ENCODE measurements at places on chromosomes 3 and 15.
A peak's percentile ranks its signal among the peaks of the same experiment; 100 is the strongest.

GRCh38 chr15:33888176-33888575, 80.1 kb upstream of the CHRM5 start:
- no peak for DNase-seq

DNA sequence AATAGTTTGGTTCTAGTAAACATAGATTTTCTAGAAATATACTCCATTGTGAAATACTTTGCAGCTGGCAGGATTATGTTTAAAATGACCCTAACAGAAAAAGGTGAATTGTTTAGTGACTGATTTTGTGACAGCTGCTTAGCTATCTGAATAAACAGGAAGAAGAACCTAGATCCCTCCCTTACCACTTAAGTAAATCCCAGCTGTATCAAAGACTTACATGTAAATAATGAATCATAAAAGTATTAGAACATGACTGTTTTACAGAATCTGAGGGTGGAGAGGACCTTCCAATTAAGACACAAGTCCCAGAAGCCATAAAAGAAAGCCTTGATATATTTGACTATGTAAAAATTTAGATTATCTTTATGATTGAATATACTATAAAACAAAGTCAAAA, 15.9 kb downstream of the SLC49A4 start:
- no peak for DNase-seq

GRCh38 chr3:40009991-40010390, 200.6 kb downstream of the MYRIP start:
- DNase-seq: no peak

- no peak for DNase-seq
Measured at GRCh38 chr15:69760258-69760845, 307.7 kb downstream of the RPLP1 start.

DNA sequence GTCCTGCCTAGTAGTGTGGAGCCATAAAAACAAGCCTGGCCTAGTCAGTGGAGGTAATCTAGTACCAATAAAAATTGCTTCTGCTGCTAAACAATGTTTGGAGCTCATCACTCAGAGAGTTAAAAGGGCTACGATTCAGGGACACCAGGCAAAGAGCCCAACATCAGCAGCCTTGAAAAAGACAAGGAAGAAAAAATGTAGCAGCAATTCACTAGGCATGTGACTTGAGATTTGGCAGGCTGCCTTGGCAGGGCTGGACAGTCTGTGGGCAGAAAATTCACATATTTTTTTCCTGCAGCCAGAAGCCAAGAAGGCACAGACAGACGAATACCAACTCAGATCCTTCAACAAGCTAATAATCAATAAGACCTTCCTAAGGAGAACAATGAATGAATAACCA, 47.2 kb downstream of the IGSF11 start:
- DNase-seq: no peak

DNA sequence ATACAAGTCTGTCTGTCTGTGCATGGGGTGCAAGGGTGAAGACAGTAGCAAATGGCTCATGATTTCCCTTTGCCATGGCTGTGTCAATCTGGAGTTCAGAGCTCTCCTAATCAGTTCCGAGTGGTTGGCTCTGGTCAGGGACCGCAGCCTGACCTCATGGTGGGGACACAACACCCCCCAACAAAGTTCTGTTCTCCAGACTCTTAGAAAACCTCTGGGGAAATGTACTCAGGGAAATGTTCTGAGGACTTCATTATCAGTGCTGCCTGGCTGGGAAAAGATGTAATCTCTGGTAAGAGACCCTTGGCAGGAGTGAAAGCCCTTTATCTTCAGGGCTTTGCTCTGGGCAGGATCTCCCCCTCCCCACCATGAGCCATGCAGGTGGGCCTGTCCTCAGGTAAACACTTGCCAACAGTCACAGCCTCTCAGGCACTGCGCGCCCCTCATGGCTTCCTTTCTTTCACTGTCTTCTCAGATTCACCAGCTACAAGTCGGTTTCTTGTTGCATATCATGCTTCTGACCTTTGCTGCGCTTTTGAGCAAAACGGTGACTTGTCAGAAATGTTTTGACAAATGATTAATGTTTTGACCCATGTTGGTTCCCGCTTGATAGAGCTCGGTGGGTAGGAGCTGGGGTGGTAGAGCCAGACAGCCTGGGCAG, 95.5 kb downstream of the ST6GAL1 start:
- DNase-seq: no peak

DNA sequence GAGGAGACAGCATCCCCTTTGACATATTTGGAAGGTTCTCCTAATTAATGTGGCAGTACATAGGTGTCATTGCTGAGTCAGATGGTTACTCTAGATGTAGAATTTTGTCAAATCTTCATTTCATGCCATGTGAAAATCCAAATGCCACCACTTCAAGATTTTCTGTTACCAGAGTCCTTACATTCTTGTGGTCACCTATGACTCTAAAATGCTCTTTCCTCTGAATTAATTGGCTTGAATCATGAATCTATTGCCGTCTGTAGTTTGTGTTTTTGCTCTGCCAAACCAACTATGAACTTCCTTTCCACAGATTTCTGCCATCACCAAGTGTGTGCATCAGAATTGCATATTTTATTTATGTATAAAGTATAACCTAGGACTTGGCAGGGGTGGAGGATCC, 269.4 kb upstream of the ZPLD1 start:
- no peak for DNase-seq

DNA sequence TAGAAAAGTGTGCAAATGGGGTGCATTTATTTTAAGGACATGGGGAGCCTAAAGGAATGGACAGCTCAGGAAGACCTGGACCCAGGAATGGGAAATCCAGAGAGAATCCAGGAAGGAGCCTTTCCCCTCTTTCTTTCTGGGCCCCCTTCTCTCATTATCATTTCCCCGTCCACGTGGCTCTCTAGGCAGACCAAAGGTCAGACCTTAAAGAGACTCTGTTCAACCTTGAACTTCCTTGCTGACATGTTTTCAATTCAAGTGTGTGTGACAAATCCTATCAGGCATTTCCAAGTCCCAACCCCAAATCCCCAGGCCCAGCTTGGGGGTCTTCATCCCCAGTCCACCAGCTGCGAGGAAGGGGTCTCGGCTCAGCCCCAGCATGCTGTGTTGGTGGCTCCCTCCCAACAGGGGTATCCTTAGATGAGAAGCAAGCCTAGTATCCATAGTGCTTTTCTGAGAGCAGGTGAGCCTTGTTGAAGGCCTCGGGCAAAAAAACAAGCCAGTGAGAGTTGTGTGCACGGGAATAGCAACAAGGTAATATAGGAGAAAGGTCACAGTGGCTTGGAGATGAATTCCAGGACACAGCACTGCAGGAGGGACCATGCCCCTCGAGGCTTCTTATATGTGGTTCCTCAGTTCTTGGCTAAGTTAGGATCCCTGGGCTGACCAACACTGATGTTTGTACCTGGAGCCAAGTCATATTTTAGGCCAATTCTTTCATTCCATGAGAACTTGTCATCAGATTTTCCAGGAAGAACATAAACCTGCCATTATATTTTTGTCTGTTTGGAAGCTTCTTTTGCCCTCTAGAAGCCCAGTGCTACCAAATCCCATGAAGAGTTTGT, 130.0 kb downstream of the ASB7 start:
- no peak for DNase-seq

DNA sequence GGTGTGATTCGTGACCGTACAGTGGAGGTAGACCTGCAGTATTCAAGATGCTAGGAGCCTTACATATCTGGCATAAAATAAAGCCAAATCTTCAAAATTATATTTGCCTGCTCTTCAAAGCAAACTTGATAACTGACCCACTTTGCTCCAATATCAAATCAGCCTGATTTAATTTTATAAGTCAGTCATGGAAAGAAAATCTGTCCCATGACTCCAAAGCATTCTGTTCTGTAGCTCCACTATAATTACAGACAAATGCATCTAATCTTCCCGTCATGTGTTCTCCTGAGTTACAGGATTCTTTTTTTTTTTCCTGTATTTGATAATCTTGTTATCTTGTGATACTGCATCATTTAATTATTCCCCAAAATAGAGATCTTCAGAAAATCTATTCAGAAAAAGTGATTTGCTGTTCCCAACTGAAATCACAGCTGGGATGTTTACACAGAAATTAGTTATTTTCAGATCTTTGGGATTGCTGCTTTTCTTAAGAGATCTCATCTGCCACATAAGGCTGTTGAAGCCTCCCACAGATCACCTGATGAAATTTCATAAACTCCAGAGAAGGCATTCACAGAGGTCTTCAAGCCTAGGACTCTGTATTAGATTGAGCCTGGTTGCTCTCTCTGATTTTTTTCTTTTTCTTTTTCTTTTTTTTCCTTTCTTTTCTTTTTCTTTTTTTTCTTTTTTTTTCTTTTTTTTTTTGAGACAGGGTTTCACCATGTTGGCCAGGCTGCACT, 27.2 kb downstream of the TIMP4 start:
- DNase-seq: no peak

- no peak for DNase-seq
Measured at GRCh38 chr3:192038726-192039125, 577.8 kb downstream of the PYDC2 start.

DNA sequence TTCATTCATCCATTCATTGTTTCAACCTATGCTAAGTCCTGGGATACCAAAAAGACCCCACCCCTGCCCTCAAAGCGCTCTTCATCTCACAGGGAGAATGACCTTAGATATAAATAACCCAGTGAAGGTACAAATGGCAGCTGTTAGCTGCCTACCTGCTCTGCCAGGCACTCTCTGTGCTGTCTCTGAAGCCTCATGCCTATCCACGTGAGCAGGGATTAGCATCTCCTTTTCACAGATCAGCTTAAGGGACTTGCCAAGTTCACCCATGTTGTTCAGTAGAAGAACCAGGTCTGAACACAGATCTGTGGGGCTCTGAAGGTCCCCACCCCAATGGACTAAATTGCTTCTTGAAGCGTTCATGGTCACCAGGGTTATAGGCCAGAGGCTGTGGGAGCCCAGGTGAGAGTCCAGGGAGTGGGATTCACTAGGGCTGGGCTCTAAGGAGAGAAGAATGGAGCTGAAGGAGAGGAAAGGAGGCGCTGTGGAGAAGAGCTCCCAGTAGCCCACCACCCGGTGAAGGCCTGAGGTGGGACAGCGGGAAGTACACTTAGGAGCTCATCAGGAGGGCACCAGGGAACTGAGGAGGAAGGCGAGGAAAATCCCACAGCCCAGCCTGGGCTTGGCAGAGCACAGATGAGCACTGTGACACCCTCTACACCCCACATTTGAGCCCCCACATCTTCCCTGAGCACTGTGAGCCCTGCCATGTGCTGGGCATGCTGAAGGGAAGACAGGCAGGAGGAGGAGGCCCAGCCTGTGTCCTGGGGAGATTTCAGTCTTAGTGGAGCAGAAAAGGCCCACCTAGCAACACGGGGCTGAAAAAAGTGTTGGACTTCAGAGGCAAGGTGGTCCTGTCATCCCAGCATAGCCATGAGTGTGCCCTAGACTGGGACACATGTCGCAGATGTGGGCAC, 20.4 kb downstream of the RBP1 start:
- no peak for DNase-seq

DNA sequence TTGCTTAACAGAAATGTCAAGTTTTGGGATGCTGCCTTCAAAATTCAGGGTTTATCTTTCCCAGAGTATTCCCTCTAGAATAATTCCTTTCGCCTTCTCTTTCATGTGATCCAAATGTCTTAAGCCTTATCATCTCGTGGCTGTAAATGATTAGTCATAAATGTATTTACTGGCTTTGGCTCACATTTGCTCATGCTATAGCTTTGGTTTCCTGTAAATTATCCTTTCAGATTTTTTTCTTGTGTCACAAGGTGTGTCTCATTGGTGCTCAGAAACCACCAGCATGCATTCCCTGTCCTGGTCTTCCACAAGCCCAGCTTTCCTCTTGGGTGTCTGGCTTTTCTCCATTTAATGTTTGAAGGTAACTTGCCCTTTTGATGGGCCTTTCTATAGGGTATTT, 692.7 kb upstream of the ALCAM start:
- no peak for DNase-seq

DNA sequence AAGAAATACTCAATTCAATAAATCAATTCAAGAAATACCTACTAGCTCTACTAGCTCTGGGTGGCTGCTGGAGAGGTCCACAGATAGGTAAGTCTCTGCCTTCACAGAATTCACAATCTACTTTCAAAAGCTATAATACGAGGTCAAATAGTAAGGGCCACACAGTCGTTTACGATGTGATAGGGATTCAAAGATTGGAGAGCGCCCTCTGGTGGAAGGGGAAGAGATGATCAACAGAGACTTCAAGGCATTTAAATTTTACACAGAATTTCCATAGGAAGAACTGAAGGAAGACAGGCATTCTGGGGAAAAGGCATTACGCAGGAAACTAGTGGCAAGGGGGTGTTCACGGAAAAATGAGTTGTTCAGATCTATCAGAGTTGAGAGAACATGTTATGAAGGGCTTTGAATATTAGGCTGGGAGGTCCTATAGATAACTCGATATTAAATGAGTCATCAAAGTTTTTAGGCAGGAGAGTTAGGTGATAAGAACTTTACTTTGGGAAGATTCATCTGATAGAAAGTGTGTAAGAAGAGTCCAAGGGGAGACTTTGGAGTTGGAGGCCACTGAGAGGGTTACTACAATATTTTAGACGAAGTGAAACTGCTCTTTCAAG, 128.8 kb downstream of the FRMD5 start:
- DNase-seq: peak; percentile 19

DNA sequence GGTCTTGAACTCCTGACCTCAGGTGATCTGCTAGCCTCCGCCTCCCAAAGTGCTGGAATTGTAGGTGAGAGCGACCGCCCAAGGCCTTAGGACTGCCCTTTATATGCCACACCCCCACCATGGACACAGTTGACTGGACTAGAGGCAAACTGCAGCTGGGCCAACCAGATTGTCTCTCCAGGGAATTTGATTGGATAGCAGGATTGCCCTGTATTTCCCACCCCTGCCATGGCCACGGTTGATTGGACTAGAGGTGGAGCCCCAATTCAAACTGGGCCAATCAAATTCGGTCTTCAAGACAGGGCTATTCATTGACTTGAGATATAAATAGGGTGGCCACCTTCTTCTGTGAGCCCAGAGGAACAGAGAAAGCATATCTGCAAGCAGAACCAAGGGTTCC, 6.9 kb upstream of the CLPX start:
- DNase-seq: no peak

DNA sequence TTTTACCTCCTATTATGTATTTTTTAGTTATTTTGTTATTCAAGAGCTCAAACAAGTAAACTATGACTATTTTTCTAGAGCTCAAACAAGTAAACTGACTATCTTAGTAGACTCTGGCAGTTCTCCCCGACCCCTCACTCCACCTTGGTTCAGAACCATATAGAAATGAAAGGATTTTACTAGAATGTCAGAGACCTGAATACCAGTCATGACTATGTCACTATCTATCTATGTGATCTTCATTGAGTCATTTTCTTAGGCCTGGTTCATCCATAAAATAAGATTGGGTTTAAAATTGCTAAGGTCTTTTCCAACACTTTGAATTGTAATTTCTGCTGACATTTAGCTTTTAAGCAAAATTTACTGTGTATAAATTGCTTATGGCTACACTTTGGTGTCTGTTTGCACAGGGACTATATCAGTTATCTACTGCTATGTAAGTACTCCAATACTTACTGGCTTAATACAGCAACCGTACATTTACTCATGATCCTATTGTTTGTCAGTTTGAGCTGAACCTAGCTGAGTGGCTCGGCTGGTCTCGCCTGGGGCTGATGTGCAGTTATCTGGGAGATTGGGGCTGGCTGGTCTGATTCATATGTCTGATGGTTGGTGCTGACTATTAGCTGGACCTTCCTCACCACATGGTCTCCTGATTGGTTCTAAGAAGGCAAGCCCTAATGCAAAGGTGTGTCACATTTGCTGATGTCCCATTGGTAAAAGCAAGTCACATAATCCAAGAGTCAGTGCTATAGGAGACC, 37.0 kb downstream of the RASA2 start:
- DNase-seq: no peak

- no peak for DNase-seq
Measured at GRCh38 chr15:40379853-40380252, 2.7 kb upstream of the KNSTRN start.

- DNase-seq: no peak
Measured at GRCh38 chr3:31092748-31093589, 198.5 kb upstream of the GADL1 start.

GRCh38 chr3:51962854-51963530, 4.3 kb downstream of the PCBP4 start:
- DNase-seq: no peak

All from NCI-H748 treated with DMSO at 0.1 percent for 48 hours (cell line).